ENCODE measurements at places on chromosomes 6 and 20. TPM values are rescaled to one million over a fixed set of nuclear protein-coding genes. Genes with fewer than 3 reads are reported as not detected.

DNA sequence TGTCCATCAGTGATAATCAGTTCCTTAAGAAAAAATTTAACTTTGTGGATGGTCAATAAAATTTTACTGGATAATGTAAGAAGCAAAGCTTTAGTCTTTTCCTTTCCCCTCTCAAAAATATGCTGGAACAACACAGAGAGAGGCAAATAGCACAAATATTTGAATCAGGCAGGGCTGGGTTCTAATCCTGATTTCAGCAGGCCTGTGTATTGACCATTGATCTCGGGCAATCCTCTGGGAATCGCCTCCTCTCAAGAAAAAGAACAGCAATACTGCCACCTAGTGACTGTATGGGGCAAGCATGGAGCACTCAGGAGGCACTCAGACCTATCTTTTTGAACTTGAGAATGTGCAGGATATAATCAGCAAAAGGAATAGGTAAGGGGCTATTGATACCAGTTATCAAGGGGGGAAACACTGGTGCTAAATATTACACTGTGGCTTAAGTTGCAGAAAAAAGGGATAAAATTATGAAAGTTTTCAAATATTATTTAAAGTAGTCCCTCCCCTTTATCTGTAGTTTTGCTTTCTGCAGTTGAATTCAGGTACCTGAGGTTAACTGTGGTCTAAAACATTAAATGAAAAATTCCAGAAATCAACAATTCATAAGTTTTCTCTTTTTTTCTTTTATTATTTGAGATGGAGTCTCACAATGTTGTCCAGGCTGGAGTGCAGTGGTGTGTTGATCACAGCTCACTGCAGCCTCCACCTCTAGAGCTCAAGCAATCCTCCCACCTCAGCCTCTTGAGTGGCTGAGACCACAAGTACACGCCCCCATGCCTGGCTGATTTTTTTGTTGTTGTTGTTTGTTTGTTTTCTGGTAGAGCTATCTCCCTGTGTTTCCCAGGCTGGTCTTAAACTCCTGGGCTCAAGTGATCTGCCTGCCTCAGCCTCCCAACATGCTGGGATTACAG is 91.8 kb upstream of the NHSL1 start:
- peaks cover 22% of the 10 kb centered on the region for H3K4me1 ChIP-seq
- peak; percentile 73 for DNase-seq
- no peak overlapping the region for H3K27ac ChIP-seq
- H3K4me3 ChIP-seq: no peak overlapping the region
- H3K27me3 ChIP-seq: peaks cover 3% of the 10 kb centered on the region
- no peaks in the 10 kb centered on the region for H3K36me3 ChIP-seq

GRCh38 chr6:35015996-35016395 is 125.1 kb downstream of the TCP11 start:
- H3K4me1 ChIP-seq: peaks cover 11% of the 10 kb centered on the region
- H3K4me3 ChIP-seq: no peak overlapping the region
- DNase-seq: no peak
- no peak overlapping the region for H3K27ac ChIP-seq
- H3K36me3 ChIP-seq: no peaks in the 10 kb centered on the region

DNA sequence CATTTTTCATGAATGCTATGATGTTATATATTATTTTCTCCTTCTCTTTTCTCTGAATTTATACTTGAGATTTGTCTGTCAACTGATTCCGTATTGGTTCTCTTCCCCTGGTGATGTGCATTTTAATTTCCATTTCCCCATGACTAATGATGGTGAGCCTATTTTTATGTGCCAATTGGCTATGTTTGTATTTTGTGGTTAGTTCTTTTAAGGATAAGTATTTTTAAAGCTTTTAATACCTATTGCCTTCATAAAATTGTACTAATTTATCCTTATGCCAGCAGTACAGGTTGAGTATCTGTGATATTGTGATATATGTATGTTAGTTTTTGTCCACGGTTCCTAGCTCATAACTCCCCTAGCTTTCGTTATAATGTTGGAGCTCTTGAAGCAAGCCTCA is 2.8 kb downstream of the POLH start:
- peak overlapping the region; percentile 17 for H3K4me3 ChIP-seq
- no peaks in the 10 kb centered on the region for H3K36me3 ChIP-seq
- peaks cover 6% of the 10 kb centered on the region for H3K27me3 ChIP-seq
- no peak overlapping the region for H3K27ac ChIP-seq
- H3K4me1 ChIP-seq: peaks cover 12% of the 10 kb centered on the region
- no peak for DNase-seq

GRCh38 chr6:45592991-45593390 is 215.3 kb upstream of the SUPT3H start:
- no peak overlapping the region for H3K4me3 ChIP-seq
- H3K36me3 ChIP-seq: no peaks in the 10 kb centered on the region
- no peak overlapping the region for H3K27ac ChIP-seq
- H3K27me3 ChIP-seq: no peaks in the 10 kb centered on the region

DNA sequence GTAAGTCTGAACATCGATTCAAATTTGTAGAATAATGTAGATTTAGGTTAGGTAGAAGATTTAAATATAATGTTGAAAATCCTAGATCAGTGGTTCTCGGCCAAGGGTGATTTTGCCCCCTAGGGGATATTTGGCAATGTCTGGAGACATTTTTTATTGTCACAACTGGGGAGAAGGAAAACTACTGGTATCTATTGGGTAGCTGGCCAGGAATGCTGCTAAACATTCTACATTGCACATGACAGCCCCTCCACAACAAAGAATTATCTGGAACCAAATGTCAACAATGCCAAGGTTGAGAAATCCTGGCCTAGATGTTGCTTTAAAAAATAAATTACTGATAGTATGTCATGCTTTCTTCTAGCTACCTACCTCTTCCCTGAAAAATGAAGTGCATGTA is 76.1 kb downstream of the HIVEP2 start:
- no peak for DNase-seq
- H3K27ac ChIP-seq: no peak overlapping the region
- no peaks in the 10 kb centered on the region for H3K27me3 ChIP-seq
- peaks cover 8% of the 10 kb centered on the region for H3K4me1 ChIP-seq

- peaks cover 3% of the 10 kb centered on the region for H3K4me1 ChIP-seq
- no peak overlapping the region for H3K4me3 ChIP-seq
- H3K36me3 ChIP-seq: no peaks in the 10 kb centered on the region
These were observed 134.1 kb downstream of the FOXO3 start for GRCh38 chr6:108694816-108695215.

DNA sequence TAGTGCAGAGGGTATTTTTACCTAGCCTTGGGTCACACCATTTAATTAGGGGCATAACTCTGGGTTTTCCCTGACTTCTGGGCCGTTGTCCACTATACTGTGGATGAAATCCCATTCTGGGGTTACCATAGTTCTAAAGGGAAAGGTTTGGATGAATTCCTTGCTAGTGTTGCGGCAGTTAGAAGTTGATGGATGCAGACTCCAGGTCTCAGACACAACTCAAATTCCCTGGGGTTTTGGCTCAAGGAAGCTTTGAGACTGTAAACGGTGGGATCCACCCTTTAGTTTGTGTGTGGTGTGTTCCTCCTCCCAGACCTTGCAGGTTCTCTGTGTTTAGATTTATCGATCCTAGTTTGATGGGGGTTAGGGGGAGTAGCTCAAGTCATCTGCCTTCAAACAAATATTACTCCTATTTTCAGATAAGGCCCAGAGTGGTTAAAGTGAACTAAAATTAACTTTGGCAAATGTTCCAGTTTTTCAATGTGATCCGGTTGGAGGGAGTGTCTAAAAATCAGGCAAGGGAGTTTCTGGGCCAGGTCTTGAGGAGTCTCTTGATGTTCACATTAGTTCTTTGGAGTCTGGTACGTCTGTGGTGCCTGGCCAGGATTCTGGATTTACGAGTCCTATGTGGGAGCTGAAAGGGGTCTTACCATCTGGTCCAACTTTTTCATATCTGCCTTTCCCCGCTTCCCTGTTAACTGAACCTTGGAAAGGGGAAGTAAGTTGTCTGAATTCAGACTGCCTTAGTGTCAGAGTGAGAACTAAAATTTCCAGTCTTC is 1.5 kb downstream of the RALY start:
- peak overlapping the region; percentile 10 for H3K27ac ChIP-seq
- H3K4me1 ChIP-seq: peaks cover 44% of the 10 kb centered on the region
- peaks cover 16% of the 10 kb centered on the region for H3K27me3 ChIP-seq
- DNase-seq: no peak

DNA sequence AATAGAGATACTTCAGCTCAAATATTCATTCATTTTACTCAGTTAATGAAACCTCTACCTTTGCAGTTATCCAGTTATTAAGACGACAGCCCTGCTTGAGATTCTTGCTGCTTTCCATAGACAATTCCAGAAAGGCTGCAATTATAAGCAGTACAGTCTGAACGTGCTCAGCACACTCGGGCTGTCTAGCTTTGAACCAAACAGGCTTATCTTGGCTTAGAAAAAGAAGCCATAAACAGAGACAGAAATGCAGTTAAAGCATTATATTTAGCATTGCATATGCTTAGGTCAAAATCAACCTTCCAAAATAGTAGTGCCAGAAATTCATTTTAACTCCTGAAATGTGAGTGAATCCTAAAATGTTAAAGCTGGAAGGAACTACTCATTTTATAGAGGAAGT is 204.1 kb upstream of the KCNQ5 start:
- H3K27ac ChIP-seq: no peak overlapping the region
- no peaks in the 10 kb centered on the region for H3K36me3 ChIP-seq
- H3K27me3 ChIP-seq: peaks cover 2% of the 10 kb centered on the region
- peaks cover 4% of the 10 kb centered on the region for H3K4me1 ChIP-seq
- DNase-seq: no peak
- no peak overlapping the region for H3K4me3 ChIP-seq

DNA sequence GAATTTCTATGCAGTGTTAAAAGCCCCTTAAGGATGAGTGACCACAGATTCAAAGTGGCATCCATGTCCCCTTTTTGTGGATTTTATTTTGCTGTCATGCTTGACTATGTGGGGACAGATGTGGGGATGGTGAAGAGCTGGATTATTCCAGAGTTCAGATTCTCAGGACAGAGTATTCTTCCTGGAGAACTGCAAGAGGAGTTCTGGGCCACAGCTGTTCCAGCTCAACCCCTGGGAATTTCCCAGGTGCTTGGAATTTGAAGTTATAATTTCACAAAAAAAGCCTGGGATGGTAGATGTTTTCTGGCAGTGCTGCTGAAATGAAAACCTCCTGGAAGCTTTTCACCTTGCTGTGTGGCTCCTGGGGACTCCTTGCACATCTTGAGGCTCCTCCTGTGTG is 671.8 kb upstream of the MARCKS start:
- no peaks in the 10 kb centered on the region for H3K27me3 ChIP-seq
- DNase-seq: no peak
- H3K4me1 ChIP-seq: peaks cover 2% of the 10 kb centered on the region
- H3K4me3 ChIP-seq: no peak overlapping the region
- H3K27ac ChIP-seq: no peak overlapping the region
- no peaks in the 10 kb centered on the region for H3K36me3 ChIP-seq

DNA sequence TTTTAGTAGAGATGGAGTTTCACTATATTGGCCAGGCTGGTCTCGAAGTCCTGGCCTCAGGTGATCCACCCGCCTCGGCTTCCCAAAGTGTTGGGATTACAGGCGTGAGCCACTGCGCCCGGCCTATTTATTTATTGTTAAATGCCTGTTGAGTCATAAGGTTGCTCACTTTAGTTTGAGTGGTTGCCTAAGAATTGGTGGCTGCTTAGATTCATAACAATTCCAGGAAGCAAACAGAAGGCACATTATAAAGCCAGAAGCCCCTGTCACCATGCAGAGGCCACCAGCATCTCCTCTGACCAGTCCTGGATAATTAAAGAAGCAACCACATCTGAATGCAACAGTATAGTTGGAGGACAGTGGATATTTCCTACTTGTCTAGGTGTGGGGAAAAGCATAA is 24.0 kb upstream of the ARMH2 start:
- no peak overlapping the region for H3K27ac ChIP-seq
- DNase-seq: no peak
- no peaks in the 10 kb centered on the region for H3K4me1 ChIP-seq
- no peaks in the 10 kb centered on the region for H3K27me3 ChIP-seq
- peaks cover 4% of the 10 kb centered on the region for H3K36me3 ChIP-seq
- no peak overlapping the region for H3K4me3 ChIP-seq

DNA sequence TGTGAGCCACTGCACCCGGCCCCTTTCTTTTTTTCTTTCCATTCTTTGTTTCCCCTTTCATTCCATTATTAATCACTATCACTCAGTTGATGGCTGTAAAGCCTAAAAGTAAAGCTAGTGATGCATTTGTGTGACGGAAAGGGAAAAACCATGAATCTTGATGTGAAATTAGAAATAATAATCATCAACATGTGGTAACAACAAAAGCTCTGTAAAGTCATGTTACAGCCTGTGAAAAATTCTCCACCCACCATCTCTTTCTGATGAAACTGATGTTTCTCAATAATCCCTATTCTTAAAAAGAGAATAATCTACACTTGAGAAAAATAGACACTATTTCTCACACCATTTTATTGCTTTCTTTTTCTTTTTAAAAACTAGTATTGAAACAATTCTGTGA is 80.0 kb downstream of the CRYBG1 start:
- peaks cover 19% of the 10 kb centered on the region for H3K4me1 ChIP-seq
- no peaks in the 10 kb centered on the region for H3K36me3 ChIP-seq
- no peaks in the 10 kb centered on the region for H3K27me3 ChIP-seq
- H3K4me3 ChIP-seq: no peak overlapping the region
- no peak for DNase-seq

- H3K4me3 ChIP-seq: peak overlapping the region; percentile 79
- peaks cover 13% of the 10 kb centered on the region for H3K4me1 ChIP-seq
- peak overlapping the region; percentile 34 for H3K27ac ChIP-seq
- no peaks in the 10 kb centered on the region for H3K36me3 ChIP-seq
- H3K27me3 ChIP-seq: peaks cover 36% of the 10 kb centered on the region
These were observed 8.2 kb upstream of the TBX18 start for GRCh38 chr6:84772428-84773132.

DNA sequence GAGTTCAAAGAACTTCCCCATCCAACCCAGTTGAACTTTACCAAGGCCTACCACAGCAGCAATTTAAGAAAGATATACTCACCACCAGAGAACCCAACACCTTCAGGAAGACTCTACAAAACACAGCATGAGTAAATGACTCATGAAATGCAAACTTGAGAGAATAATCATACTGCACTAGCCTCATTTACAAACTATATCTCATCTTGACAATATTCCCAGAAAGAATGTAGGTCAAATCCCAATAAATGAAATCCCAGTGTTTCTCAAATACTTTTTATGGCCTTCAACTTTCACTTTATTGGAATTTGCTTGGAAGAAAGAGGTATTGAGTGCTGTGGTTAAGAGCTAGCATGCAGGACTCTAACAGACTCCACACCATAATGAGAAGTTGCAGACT is 60.0 kb downstream of the FYN start:
- peaks cover 74% of the 10 kb centered on the region for H3K4me1 ChIP-seq
- DNase-seq: no peak
- no peak overlapping the region for H3K4me3 ChIP-seq
- H3K36me3 ChIP-seq: no peaks in the 10 kb centered on the region

GRCh38 chr6:10599046-10599445 is 77.9 kb downstream of the GCNT2 start:
- H3K36me3 ChIP-seq: no peaks in the 10 kb centered on the region
- peaks cover 25% of the 10 kb centered on the region for H3K4me1 ChIP-seq
- peak overlapping the region; percentile 41 for H3K4me3 ChIP-seq
- DNase-seq: no peak

- H3K27me3 ChIP-seq: peaks cover 4% of the 10 kb centered on the region
- peaks cover 3% of the 10 kb centered on the region for H3K36me3 ChIP-seq
- peaks cover 57% of the 10 kb centered on the region for H3K4me1 ChIP-seq
- peak overlapping the region; percentile 63 for H3K4me3 ChIP-seq
These were observed 151.9 kb downstream of the CFAP61 start for GRCh38 chr20:20204256-20204655.

OTOR gene
- not detected for total RNA-seq

C4A gene
- total RNA-seq: 9.3 TPM
